ENCODE measurements at places on chromosomes 13 and 19.

- no peak for DNase-seq
Measured at GRCh38 chr19:50669302-50670101, 20.3 kb downstream of the C19orf81 start.

DNA sequence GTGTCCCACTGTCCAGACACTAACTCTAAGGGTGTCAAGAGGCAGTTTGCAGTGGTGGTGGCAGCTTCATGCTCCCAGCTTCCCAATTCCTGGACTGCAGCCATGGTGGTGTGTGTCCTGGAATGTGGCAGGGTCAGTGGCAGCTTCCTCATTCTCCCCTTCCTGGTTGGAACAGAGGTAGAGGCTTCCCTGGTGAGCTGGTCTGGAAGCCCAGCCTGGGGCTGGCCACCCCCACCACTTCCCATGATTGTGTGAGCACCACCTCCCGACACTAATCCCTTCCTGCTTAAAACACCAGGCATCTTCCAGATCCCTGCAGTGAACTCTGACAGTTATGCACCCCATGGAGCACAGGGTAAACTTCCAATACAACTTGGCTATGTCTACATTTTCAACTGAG lies 134.9 kb downstream of the RAP2A start:
- peak; percentile 56 for DNase-seq

DNA sequence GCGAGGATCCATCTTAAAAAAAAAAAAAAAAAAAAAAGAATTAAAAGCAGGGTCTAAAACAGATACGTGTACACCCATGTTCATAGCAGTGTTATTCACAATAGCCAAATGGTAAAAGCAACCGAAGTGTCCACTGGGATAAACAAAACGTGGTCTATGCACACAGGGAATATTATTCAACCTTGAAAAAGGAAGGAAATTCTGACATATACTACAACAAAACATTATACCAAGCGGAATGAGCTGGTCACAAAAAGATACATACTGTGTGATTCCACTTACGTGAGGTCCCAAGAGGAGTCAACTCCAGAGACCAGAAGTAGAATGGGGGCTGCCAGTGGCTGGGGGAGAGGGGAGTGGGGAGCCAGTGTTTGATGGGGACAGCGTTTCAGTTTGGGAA lies 14.7 kb upstream of the ADPRHL1 start:
- DNase-seq = no peak

DNA sequence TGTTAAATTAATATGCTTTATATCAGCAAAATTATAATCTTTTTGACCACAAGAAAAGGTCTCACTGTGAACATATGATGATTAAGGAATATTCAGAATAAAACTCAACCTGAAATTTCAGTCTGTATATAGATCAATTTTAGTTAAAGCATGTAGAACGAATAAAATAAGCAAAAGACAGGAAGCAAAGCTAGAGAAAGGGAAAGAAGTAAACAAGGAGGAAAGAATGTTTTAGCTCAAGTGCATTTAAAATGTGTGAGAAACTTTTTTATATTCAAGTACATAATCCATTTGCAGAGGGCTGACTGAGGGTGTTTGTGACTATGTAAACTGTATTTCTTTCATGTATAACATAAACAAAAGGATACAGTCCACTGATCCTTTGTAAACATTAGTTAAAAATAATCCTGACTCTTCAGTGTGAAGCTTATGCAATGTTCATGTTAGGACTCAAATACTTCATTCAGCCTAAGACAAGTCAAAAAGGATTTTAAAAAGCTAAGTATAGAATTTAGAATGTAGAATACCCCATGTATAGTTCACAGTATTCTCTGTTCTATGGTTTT lies 472.1 kb downstream of the DIAPH3 start:
- no peak for DNase-seq

DNA sequence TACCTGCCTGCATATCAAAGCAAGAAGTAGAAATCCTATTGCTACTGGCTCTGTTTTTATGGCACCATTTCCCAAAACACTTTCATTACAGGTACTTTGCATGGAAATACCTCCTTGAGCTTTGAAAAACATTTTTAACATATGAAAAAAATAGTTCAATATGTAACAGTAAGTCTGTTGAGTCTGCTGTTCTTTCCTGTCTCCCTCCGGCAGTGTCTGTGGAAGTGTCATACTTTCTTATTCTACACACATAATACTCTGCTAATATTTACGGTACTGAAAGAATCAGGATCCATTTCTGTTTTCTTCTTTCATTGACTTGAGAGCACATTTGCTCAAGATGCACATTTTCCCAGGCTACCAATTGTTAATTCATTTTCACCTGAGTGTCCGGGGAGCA lies 8.2 kb upstream of the SERTM1 start:
- no peak for DNase-seq

DNA sequence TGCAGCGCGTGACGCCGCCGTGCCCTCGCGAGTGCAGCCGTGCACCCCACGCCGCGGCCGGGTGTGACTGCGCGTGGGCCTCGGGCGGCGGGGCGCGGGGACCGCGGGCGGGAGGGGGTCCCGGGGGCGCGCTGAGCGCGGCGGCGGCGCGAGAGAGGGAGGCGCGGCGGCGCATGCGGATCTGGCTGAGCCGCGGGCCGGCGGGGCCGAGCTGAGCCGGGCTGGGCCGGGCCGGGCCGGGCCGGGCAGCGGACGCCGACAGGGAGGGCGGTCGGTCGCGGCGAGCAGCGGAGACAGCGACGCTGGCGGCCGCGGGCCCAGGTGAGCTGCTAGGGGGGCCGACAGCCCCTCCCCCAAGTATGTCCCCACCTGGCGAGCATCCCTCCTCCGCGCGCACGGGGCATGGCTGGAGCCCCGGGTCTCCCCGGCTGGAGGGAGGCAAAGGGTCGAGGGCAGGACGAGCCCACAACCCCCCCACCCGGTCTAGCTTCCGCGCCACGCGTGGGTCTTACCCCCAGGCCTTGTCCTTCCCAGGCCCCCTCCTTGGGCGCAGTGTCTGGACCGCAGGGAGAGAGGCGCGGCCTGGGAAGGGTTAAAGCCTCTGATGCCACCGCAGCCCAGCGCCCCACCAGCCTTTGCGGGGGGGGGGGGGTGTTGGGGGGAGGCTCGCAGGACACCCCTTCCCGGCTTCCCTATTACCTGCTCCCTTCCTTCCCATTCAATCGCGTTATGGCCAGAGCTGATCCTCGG lies at the start of gene SPTBN4:
Gene SPTBN4, plus strand, starts transcription at position 17 of the 750 bp plus-strand sequence. CDS start 5,621 bp downstream, outside the sequence.
- DNase-seq = no peak

GRCh38 chr19:3646336-3647092 lies 19.9 kb upstream of the CACTIN start:
- DNase-seq = no peak

GRCh38 chr19:17235971-17236777 lies 9.5 kb downstream of the NR2F6 start:
- no peak for DNase-seq

- no peak for DNase-seq
Measured at GRCh38 chr19:34645551-34645950, 31.4 kb downstream of the SCGB2B2 start.

- DNase-seq = no peak
Measured at GRCh38 chr19:4537953-4538600, 1.8 kb downstream of the LRG1 start.

DNA sequence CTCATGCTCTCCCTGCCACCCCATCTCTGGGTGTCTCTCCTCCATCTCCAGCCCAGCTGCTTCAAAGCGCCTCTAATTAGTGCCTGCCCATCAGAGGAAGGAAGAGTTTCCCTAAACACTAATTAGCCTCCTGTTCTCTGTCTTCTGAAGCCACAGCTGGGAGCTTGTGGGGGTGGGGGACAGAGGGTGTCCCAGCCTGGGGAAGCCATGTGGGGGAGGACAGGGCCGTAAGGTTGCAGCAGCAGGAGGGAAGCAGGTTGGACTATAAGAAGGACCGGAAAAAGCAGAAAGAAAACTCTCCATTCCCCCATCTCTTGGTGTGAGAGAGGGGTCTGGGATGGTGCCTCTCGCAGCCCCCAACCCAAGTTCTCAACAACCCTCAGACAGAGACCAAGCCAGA lies 26.2 kb downstream of the SLC8A2 start:
- DNase-seq = no peak

- no peak for DNase-seq
Measured at GRCh38 chr13:19586904-19587634, 25.7 kb upstream of the TPTE2 start.

- no peak for DNase-seq
Measured at GRCh38 chr13:31444266-31444856, 244.6 kb downstream of the B3GLCT start.

- no peak for DNase-seq
Measured at GRCh38 chr19:33440682-33441081, 67.2 kb downstream of the CEBPG start.

GRCh38 chr13:99129951-99130350 lies 70.7 kb upstream of the UBAC2 start:
- no peak for DNase-seq

GRCh38 chr19:14343286-14343685 lies 38.0 kb upstream of the ADGRE5 start:
- DNase-seq = no peak

GRCh38 chr13:19607523-19608078 lies 25.9 kb upstream of the MPHOSPH8 start:
- no peak for DNase-seq

DNA sequence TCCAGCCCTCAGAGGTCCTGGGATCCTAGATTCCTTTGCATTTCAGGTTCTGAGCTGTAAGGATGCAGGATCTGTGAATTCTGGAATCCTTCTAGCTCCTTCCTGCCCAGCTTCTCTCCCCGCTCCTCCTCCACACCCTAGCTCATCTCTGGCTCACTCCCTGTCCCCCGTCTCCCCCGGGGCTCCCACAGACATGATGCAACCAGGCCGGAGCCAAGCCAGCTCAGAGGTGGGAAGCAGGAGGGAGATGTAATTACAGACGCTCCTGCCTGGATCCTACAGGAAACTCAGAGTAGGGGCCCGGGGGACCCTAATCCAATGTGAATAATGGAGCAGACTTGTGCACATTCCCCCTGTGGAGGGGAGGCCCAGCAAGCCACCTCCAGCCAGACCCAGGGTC lies 4.5 kb downstream of the GNG8 start:
- no peak for DNase-seq

DNA sequence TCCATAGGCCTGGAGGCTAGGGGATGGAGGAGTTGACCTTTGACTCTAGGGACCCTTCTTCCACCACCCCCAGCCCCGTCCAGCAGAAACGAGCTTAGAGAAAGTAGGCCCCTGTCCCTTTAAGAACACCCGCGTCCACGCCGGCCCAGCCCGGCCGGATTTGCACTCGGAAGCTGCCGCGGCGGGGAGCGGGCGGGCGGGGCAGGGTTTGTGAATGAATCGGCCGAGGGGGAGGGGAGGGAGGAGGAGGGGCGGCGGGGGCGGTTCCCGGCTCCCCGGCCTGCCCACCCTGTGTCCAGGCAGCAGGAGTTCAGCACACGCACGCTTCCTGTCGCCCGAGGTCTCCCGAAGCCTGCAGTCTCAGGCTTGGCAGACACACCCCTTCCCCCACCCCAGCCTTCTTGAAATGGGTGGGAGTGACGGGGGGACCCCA lies 1.5 kb downstream of the UNC13A start:
- peak; percentile 56 for DNase-seq

GRCh38 chr19:8461376-8461775 lies 16.6 kb downstream of the HNRNPM start:
- no peak for DNase-seq

DNA sequence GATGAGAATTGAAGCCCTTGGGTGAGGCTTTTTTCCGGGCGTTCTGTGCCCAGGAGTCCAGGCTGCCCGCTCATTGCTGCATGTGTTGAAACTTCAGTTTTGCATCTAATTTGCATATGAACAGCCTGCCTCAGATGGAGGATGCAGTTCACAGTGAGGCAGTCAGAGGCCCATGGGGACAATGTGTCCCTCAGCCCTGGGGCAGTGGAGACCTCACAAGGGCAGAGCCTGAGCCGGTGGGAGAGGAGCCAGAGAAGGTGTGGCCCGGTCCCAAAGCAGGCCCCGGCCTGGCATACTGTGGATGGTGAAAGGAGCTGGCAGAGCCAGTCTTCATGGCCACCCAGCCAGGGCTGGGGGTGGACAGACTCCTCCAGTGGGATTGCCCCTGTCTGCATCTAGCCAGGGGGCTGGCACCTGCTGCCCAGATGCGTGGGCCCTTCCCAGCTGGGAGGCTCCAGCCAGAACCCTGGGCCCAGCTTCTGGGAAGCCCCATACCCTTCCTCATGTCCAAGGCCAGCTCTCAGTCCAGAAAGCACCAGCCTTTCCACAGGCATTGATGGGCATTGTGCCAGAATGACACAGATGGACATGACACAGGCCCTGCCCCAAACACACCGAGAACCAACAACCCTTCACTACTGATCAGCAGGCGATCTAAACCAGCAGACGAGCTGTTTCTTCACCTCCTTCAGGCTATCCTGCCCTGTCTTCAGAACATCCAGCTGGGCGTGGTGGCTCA lies 32.9 kb upstream of the KCTD15 start:
- DNase-seq = no peak

DNA sequence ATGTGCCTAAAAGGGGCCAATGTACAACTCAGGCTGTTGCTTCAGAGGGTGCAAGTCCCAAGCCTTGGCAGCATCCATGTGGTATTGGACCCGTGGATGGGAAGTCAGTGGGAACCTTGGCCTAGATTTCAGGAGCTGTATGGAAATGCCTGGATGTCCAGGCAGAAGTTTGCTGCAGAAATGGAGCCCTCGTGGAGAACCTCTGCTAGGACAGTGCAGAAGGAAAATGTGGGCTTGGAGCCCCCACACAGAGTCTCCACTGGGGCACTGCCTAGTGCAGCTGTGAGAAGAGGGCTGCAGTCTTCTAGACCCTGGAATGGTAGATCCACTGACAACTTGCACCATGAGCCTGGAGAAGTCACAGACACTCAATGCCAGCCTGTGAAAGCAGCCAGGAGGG lies 28.5 kb downstream of the GPC5 start:
- DNase-seq = no peak

- no peak for DNase-seq
Measured at GRCh38 chr19:32819419-32820400, 49.9 kb downstream of the SLC7A9 start.

DNA sequence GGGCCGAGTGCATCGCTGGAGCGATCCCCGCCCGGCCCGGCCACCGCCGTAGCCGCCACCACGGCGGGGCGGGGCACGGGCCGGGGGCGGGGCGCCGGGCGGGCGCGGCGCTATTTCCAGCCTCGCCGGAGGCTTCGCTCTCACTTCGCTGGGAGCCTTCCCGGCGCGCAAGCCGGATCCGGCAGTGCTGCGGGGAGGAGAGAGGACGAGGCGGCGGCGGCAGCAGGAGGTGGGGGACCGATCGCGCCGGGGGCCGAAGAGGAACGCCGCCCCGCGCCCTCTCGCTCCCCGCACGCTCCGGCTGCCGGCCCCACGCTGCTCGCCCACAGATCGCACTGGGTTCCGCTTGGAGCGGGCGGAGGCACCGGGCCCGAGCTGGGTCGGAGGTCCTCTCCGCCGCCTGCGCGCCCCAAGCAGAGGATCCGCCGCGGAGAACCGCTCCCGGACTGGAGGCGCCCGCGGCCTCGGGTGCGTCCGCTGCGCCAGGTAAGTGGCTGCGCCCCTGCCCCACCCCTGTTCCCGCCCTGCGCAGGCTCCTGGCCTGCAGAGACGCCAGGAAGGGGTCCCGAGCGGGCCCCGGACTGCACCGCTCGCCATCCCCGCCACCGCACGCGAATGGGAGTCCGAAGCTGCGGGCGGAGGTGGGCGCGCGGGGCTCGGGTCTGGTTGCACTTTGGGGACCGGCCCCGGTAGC lies at the start of gene CHST8:
Gene CHST8, plus strand, starts transcription at position 143 of the 694 bp plus-strand sequence. CDS start 67,309 bp downstream, outside the sequence.
- DNase-seq = peak; percentile 69

- DNase-seq = no peak
Measured at GRCh38 chr13:107427536-107427935, 787.8 kb downstream of the LIG4 start.

GRCh38 chr19:23913931-23914330 lies 755 bp upstream of the ZNF726 start:
- no peak for DNase-seq
